ENCODE measurements at places on chromosomes 6 and 20.
A peak's percentile ranks its signal among the peaks of the same experiment; 100 is the strongest.

GRCh38 chr6:111175109-111175508 is 87.8 kb downstream of the SLC16A10 start:
- no peak for DNase-seq

GRCh38 chr20:57654363-57654997 is 34.3 kb upstream of the ZBP1 start:
- peak; percentile 35 for DNase-seq

- DNase-seq = no peak
Observed at GRCh38 chr20:41213150-41213820, 75.9 kb downstream of the PLCG1 start.

DNA sequence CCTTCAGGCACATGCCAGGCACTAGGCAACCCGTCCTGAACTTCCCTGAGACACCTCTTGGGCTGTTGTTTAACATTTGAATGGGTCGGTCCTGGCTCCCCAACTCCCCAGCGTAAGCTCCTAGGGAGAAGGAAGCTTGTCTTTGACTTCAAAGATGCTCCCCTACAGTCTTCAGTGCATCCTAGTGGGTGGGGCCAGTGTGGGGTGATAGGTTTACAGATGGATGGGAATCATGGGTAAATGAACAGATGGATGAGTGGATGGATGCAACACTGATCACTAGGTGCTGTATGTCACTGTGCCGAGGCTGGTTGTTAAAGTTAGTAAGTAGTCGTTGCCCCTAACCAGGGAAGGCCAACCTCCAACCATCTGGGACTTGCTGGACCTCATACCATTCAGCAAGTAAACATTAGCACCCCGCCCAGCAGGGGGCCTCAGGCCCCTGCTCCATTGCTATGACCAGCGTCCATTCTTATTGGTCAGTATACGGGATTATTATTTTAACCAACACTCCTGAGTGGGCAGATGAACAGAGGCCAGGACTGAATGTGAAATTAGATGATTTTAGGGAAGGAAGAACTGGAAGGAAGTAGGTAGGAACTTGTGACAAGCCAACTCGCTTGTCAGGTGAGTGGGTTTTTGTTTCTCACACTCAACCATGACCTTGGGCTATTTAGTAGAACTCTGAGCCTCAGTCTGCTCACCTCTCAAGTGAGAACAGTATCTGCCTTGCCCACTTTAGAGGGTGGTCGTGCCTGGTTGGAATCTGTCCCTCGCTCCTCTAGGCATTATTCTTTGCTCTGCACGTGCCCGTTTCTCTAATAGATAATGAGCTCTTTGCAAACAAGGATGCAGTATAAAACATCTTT is 82.9 kb upstream of the FOXP4 start:
- no peak for DNase-seq

DNA sequence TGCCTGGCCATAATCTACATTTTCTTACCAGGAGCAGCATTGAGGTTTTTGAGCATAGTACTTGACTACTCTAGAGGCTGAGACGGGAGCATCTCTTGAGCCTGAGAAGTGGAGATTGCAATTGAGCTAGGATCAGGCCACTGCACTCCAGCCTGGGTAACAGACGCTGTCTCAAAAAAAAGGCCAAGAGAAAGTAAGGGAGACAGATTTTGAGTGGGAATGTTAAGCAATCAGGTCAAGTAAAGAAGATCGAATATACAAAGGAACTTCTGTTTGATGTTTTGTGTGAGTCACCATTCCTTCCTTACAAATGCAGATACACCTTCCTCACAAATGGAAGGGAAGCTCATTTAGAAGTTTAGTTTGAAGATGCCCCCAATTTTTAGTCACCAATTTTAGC is 4.4 kb downstream of the PNRC1 start:
- DNase-seq = no peak

DNA sequence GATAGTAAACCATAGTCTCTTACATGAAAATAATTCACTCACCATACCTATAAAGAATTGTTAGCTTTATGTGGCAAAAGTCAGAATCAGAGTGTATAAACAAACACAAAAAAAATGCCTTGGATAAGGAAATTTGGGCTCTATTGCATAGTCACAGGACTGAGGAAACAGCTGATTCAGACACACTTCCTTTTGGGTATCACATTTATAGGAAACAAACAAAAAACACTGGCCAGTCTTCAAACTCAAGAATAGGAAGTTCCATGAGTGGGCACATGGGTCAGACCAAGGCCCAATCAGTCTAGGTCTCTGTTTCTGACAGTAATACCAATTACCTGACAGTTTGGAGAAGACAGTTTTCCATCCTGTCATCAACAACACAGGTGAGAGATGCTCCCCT is 8.0 kb downstream of the SLC18B1 start:
- no peak for DNase-seq

DNA sequence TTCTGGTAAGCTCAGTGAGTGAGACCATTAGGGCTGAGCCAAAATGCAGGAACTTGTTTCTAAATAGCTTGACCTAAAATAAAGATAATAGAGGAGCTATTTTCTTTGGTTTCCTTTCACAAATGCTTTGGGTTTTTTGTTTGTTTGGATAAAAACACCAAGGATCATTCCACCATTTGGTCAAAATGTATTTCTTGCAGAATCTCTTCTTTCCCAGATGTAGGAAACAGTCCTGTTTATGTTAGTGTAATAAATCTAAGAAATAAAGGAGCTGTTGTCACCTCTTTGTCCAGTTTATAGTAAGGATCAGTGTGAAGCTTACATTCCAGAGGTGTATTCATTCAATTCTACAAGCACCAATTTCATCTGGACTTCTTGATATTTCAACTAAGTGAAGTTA is 297.8 kb downstream of the GJA1 start:
- DNase-seq = no peak

DNA sequence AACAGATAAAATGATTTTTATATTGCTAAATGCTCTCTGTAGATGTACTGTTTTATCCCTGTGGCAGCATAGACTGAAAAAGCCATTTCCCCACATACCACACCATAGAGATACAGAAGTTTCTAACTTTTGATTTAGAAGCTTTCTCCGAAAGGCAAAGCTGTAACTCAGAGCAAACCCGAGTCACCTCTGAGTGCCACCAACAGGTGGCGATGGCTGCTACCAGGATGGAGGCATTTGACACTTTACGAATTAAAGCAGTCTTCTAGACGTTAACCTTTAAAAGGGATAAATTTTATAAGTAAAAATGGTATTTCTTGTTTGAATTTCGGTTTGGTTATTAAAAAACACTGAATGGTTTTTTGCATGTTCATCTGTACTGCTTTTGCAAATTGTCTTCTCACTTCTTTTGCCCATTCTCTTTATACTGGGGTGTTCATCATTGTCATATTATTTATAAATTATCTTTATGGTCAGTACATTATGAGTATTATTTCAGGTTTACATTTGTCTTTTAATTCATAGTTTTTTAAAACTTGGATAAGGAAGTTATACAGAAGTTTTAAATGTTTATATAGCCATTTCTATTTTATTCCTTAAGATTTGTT is 201.0 kb upstream of the CEP162 start:
- no peak for DNase-seq

- no peak for DNase-seq
Observed at GRCh38 chr6:25462235-25462897, 183.2 kb downstream of the CARMIL1 start.

- peak; percentile 37 for DNase-seq
Observed at GRCh38 chr20:49186535-49187329, 1.4 kb downstream of the STAU1 start.

DNA sequence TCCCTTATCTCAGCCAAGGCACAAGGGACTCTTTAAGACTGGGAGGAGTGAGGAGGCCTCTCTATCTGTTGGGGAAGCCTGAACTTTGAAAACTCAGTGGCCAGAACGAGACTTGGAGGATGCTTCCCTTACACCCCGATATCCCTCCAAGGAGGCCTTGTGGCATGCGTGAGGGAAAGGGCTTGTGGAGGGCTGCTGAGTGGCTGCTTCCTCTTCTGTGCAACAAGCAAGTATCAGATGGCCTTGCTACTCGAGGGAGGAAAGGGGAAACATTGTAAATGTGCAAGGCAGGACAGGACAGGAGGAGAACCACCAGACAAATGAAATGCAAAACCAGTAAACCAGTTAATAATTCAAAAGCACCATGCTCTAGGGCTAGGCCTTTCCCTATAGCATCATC is 306.5 kb upstream of the MAP3K7 start:
- no peak for DNase-seq

- DNase-seq = no peak
Observed at GRCh38 chr6:17633465-17634188, 33.5 kb downstream of the FAM8A1 start.

DNA sequence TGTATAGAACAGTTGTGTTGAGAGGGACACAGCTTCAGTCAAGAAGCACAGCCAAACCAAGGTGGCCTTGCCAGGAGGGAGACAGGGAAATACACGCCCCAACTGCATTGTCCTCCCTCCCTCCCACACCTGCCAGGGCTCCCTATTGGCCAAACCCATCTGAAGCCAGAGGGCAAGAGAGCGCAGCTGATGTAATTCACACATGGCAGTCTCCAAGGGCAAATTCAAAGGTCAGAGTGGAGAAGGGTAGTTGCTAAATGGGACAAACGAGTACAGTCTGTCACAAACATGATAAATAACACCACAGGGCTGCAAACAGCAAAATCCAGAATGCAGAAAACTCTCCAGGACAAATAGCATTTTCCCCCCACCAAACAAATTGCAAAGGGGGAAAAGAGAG is 23.2 kb upstream of the PPP1R16B start:
- no peak for DNase-seq

DNA sequence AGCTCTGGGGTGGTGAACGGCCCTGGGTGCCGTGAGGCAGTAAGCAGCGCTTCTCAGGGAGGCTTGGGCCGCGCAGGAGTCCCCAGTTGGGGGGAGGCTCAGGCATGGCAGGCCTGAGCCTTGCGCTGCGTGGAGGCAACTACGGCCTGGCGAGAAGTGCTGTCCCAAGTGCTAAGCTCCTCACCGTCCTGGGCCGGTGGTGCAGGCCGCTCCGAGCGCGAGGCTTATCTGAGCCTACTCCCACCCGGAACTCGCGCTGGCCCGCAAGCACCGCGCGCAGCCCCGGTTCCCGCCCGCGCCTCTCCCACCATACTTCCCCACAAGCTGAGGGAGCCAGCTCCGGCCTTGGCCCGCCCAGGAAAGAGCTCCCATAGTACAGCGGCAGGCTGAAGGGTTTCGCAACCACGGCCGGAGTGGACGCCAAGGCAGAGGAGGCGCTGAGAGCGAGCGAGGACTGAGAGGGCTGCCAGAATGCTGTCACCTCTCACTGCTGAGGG is 1.8 kb upstream of the WRNIP1 start:
- DNase-seq = no peak

DNA sequence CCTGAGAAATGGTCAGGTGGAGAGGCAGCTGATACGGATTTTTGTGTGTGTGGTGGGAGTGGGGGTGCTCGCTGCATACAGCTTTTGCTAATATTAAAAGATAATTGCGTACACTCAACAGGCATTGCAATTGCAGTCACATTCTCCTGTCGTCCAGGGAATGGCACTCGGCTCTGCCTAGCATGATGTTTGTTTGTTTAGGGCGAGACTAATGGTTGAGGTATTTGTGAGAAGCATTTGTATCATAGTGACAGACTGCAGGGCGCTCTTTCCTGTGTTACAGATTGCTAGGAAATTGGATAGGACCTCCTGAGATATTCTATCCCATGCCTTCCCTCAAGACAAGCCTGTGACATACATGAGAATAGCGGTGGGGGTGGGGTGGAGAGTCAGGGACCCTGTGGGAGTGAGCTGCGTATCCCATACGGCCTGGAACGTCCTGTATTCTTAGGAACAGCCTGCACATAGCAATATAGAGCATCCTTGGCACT is 207.4 kb downstream of the SOX4 start:
- no peak for DNase-seq

DNA sequence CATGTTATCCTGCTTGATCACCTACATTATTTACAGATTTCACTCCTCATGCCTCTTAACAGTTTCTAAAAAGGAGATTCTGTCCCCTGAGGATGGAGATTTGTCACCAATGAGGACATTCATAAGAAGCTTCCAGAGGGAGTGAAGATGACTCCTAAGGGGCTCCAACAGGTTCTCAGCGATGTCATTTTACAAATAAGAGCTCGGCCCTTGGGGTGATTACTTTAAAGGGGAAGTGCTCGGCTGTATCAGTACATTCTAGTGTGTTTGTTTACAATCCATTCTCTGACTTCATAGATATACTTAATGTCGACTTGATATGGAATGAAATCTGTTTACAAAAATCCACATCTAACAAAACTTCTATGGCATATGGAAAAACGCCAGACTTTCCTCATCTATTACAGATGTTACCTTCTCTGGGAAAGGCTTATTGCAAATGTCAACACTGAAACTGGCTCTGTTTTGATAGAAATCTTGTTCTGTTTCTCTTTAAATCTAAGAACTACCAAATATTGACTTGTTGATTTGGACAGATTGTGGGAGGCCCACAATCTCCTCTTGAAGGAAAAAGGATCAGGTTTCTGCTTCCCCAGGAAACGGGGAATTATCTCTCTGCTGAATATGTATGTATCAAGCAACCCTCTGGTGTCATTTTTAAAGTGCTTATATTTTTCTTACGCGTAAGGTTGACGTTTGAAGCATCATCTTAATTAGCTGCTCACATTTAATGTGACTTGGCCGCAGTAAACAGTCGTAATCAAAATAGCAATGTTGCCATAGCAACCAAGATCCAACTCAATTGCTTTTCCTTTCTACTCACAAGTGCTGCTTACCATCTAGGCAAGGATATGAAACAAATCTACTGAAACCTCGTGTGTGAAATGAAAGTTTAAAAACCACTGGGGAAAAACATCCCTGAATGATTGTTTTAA is 95.7 kb downstream of the SHLD1 start:
- no peak for DNase-seq

DNA sequence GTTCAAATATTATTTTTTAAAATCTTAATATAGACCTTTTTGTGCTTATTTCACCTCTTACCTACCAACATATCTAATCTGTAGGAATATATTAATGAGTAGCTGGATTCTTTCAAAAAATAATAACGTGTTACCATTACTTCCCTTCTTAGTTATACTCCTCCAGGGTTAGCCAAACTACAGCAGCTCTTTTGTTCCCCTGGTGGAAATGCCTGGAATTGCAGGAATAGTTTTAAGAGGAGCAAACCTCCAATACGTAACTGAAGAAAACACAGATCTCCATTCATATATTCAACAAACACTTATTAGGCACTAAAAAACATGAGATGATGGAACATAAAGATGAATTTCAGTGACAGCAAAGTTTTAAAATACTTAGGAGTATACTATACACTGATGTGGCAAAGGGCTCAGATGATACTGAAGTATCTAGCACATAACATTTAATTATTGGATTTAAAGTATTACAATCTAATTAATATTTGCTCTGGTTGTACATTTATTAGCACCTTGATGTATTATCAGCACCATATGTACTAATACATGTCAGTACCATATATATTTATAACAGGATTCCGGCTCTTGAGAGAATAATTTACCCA is 78.3 kb downstream of the TBX18 start:
- DNase-seq = no peak

DNA sequence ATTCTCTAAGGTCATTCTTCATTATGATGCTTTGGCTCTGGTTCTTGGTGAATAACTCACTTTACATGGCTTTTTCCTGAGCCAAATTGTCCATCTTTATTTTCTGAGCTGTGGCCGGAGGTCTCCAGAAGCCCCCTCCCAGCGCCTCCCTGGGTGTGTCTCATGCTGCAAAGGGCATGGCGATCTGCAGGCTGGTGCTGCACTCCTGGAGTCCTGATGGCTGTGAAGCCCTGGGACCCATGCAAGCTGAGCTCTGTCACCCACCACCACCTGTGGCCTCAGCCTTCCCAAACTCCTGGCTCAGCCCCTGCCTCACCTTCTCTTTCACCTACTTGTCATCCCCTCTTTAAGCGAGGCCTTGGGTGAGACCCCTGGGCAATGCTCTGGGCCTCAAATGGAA is 96.9 kb downstream of the CEBPB start:
- DNase-seq = no peak

- no peak for DNase-seq
Observed at GRCh38 chr6:125942672-125943527, 13.7 kb upstream of the HINT3 start.
